ENCODE measurements at places on chromosomes 2 and 18. TPM values are rescaled to one million over a fixed set of nuclear protein-coding genes. Genes with fewer than 3 reads are reported as not detected.

SDC1 gene
- 18.6 TPM for total RNA-seq

CPLX4 gene
- total RNA-seq, result not detected

COPS9 gene
- 53.7 TPM for total RNA-seq

- no peaks in the 10 kb centered on the region for H3K4me1 ChIP-seq
- H3K27me3 ChIP-seq, result no peaks in the 10 kb centered on the region
- no peak overlapping the region for H3K4me3 ChIP-seq
- H3K36me3 ChIP-seq, result no peaks in the 10 kb centered on the region
Observed at GRCh38 chr2:11659115-11659475, 10.9 kb downstream of the NTSR2 start.

GRCh38 chr2:107340955-107341354 lies 455.0 kb upstream of the ST6GAL2 start:
- no peak for DNase-seq
- H3K36me3 ChIP-seq, result no peaks in the 10 kb centered on the region
- H3K4me1 ChIP-seq, result no peaks in the 10 kb centered on the region
- no peak overlapping the region for H3K27ac ChIP-seq
- H3K27me3 ChIP-seq, result no peaks in the 10 kb centered on the region

DNA sequence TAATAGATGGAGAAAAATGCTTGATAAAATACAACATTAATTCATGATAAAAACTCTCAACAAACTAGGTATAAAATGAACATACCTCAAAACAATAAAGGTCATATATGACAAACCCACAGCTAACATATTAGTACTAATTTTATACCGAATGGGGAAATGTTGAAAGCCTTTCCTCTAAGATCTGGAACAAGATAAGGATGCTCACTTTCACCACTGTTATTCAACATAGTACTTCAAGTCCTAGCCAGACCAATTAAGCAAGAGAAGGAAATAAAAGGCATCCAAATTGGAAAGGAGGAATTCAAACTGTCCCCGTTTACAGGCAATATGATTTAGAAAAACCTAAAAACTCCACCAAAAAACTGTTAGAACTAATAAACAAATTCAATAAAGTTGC lies 61.5 kb upstream of the CTIF start:
- H3K4me3 ChIP-seq, result no peak overlapping the region
- DNase-seq, result no peak
- no peaks in the 10 kb centered on the region for H3K36me3 ChIP-seq
- no peaks in the 10 kb centered on the region for H3K27me3 ChIP-seq
